ENCODE measurements at places on chromosomes 7 and 10.

- peak; percentile 74 for DNase-seq
Observed at GRCh38 chr10:30529373-30529998, 95.5 kb downstream of the MAP3K8 start.

DNA sequence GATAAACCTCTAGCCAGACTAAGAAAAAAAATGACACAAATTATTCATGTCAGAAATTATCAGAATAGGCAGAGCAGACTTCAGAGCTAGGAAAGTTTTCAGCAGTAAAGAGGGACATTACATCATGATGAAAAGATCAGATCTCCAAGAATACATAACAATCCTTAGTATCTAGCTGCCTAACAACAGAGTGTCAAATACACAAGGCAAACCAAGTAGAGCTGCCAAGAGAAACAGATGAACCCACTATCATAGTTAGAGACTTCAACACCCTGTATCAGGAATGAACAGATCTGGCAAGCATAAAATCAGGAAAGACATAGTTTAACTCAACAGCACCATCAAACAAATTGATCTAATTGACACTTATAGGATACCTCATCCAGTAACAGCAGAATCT is 92.3 kb downstream of the NKX6-2 start:
- DNase-seq = no peak

- DNase-seq = no peak
Observed at GRCh38 chr7:591856-592628, 72.4 kb upstream of the PDGFA start.

DNA sequence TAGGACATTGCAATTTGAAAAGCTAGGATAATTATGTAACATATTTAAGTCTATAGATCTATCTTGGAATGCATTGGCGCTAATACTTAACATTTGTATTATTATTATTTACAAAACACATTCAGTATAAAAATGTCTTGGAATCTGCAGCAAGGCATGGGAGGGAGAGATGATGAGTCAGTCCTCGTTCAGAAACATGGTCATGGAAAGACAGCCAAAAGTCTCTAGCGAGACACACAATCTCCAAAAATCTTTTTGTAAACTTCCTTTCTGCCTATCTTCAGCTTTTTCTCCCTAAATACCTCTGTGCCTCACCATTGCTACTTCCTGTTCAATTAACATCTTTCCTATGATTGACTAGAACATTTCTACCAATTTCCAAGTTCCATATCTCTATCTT is 188.4 kb upstream of the CACNA2D1 start:
- no peak for DNase-seq

- no peak for DNase-seq
Observed at GRCh38 chr7:155457544-155458110, 302 bp upstream of the EN2 start.

DNA sequence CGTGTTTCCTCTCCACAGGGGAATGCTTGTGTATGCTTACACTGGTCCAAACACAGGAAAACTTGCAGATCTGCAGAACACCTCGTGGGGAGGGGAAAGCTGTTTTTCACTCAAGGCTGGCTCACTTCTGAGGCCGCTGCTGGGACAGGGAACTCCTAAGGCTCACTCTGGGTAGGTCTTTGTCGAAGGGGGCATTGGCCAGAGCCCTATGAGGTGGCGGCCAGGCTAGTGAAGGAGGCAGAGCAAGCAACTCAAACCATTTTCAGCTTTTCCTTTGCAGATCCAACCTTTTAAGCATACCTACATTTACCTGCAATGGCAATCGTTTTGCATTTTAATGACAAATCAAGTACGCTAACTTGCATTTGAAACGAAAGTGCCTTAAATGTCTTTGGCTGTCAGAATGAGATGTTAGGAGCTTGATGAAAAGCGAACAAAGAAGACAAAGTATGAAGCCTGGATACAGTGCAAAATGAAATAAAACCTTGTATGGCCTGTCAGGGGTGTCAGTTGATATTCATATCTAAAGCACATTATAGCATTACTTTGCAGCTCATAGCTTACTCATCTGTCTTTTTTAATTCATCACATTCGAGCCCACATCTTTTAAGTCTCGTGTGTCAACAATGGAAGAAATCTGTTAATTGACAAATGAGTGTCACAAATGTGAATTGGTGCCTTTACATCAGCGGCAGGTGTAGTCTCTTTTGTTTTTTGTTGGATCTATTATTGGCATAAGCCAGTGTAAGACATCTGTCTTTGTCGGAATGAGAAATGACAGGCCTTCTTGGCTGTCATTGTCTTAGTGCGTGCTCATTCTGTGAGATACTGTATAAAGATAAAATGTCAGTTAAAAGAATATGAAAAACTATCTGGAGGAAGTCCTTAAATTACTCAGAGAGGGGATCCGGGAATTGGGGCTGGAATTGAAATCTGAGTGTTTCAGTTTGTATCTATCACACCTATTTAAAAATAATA is 30.5 kb downstream of the LRMDA start:
- DNase-seq = no peak

GRCh38 chr10:121590772-121591171 is 7.5 kb downstream of the FGFR2 start:
- no peak for DNase-seq

DNA sequence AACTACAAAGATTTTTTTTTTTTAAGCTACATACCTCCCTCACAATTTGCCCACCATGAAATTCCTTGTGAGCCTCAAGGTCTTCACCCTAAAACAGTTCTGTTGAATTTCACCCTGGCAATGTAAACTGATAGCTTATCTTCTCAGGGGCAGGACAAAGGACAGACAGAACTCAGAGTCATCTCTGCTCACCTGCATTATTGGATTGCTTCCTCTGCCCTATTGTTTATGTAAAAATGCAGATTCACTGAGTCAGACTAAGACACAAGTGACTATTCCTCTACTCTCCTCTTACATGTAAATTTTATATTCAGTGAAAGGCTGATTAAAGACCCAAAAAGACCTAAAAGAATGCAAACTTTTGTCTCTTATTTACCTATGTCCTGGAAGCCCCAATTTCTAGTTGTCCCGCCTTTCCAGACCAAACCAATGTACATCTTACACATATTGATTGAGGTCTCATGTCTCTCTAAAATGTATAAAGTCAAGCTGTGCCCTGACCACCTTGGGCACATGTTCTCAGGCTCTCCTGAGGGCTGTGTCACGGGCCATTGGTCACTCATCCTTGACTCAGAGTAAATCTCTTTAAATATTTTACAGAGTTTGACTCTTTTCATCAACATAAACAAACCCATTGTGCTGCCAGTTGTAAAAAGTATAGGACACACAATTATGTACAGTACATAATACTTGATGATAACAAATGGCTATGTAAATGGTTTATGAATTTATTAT is 440.2 kb downstream of the HTR7 start:
- no peak for DNase-seq

DNA sequence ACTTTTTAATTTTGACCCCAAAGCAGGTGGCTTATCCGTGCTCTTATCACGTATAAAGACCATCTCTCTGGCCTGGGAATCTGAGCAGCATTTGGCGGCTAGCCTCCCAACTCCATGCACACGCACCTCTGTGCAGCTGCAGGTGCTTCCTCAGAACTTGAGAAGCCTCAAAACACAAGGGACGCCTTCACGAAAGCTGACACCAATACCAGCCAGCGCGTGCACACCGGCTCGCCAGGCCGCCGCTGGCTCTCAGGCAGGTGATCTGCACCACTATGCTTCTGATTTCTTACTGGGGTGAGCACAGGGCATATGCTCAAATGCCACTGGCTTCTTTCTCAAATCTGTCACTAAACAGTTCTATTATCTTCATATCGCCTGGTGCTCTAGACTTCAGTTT is 145.0 kb downstream of the PARD3 start:
- DNase-seq = no peak

GRCh38 chr10:80459047-80459865 is 5.1 kb downstream of the TSPAN14 start:
- peak; percentile 86 for DNase-seq

DNA sequence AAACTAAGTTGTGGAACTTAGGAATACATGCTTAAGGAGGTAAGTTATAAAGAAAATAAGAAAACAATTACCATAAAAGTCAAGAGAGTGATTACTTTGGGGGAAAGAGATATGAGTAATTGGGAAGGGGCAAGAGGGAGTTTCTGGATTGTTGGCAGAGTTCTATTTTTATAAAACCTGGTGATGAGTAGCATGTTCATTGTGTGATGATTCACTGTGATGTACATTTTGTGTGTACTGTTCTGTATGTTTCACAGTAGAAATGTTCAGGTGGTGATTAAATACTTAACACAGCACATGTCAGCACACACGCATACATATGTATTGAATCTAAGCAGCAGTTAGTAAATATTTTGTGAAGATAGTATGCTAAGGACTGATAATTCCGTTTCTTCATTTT is 9.7 kb upstream of the OIT3 start:
- DNase-seq = no peak

DNA sequence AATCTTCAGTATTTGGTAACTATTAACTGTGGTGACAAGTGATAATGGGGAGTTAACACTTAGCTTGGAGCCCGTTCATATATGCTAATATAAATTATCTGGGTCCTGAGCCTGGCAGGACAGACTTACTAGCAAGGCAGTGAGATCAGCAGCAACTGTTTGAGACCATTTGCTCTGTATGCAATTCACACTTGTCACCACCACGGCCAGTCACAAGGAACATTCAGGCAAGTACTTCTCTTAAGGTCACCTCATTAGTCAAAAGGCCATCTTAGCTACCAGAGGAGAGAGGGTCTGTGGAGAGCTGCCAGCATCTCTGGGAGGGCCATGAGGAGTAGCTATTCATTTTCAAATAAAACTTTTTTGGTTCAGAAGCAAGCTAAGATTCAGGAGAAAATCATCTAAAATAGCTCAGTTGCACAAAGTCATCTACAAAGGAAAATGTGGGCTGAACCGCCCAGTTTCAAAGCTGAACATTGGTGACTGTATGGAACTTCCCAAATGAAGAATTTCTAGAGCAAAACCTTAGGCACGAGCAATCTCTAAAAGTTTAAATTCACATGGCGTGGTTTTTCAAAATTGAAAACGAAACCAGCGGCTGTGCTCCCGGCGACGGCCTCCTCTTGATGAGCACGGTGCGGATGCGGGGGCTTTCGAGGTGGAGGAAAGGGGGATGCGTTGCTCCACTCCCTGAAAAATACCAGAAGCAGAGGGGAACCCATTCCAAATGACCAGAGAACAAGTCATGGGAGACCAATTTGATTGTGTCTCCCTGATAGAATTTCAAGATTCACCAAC is 233.5 kb upstream of the MGMT start:
- DNase-seq = no peak

- peak; percentile 21 for DNase-seq
Observed at GRCh38 chr10:18204039-18204835, 64.0 kb downstream of the CACNB2 start.

DNA sequence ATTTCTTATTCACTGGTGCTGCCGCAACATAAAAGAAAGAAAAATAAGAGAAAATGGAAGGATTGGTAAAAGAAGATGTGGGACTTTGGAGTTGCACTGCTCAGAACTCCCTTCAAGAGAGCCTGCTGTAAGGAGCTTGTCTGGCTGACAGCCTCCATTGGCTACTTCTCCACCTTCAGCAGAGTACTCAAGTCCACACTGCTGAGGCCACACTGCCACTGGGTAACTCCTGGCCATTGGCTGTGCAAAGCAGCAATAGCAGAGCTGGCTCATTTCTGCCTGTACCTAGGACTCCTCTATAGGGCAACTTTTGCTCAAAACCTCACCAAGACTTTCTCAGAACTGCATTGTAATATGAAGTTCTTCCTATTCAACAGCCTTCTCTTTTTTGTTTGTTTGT is 38.7 kb upstream of the PCLO start:
- no peak for DNase-seq

DNA sequence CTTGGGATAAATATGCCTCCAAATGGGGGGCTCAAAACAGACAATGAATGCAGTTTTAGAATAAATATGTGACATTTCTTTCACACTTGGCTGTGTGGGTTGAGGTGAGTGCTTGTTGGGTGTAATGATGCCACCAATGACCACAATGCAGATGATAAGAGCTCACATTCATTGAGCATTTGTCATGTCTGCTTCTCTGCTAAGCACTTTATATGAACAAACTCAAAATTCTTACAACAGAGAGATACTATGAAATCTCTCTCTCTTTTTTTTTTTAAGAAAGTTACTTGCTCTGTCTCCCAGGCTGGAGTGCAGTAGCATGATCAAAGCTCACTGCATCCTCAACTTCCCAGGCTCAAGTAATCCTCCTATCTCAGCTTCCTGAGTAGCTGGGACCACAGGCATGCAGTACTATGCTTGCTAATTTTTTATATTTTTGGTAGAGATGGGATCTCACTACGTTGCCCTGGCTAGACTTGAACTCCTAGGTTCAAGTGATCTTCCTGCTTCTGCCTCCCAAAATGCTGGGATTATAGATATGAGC is 185.4 kb downstream of the JCAD start:
- DNase-seq = no peak

- DNase-seq = no peak
Observed at GRCh38 chr7:127872122-127872521, 159.1 kb downstream of the LRRC4 start.

DNA sequence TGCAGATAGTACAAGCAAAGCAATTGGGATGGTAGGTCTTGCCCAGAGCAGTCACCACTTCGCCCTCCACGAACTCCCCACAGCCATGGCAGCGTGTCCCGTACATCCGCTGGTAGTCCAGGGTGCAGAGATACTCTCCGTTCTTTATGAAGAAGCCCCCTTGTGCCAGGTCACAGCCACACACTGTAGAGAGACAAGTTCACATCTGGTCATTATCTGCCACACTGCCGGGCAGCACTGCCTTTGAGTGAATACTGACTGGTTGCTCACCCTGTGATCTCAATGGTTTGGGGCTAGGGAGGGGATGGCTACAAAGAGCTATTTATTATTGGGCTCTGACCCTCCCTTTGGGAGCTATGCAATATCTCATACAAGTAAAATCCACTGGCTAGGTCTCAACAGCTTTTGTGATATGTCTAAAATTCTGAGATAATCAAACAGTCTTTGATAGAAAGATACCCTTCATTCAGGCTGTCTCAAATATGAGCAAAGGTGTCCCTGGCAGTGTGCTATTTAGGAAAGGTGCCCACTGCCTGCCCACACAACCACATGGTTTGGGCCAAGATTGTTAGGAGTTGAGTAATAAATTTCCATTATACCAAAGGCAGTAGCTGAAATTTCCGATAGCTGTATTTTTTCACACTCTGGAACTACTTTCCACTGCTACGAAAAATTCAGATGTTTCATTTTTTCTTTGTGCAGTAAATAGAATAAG is 82.5 kb downstream of the ABLIM1 start:
- no peak for DNase-seq

DNA sequence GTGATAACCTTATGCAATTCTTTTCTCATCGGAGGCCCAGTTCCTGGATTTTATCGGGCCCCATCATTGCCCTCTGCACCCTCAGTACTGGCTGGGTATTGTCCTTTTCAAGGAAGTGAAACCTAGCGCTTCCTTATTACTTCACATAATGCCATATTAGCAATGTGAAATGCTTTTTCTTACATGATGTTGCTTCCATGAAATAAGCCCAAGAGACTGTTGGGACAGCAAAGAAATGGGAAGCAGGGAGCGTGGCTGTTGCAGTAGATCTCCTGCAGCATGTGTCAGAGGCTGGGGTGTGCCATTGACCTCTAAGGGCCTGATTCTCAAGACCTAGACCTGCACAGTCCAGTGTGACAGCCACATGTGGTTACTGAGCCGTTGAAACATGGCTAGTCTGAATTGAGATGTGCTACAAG is 8.1 kb downstream of the CHN2 start:
- no peak for DNase-seq

Measured in CD4-positive, alpha-beta T cell treated with Interleukin-15 for 4 hours (primary cell).